ENCODE measurements at places on chromosomes 7 and 10.

DNA sequence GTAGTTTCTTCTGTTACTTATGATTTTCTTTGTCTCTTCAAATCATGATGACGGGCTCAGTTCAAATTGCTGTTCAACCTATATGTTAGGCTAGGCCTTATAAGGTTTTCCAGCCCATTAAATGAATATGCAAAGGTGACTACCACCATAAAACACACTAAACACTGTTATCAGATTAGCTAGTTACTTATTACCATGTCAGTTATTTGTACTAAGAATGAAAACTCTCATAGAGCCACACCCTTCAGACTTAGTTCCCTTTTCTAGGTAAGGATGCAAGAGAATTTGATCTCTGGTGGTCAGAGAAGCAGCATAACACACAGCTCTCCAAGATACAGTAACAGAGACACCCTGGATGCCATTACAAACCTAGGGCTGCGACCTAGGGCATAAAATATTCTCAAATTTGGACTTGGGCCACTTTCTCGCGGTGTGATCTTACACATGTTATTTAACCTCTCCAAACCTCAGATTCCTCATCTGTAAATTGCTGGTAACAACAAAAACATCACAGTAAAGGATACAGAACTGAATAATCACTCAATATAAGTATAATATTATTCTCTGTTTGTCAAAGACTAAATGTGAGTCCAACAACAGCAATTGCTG lies 35.6 kb downstream of the ANKMY2 start:
- no peak for DNase-seq

- DNase-seq: peak; percentile 13
Measured at GRCh38 chr10:101901340-101901739, 57.7 kb upstream of the KCNIP2 start.

DNA sequence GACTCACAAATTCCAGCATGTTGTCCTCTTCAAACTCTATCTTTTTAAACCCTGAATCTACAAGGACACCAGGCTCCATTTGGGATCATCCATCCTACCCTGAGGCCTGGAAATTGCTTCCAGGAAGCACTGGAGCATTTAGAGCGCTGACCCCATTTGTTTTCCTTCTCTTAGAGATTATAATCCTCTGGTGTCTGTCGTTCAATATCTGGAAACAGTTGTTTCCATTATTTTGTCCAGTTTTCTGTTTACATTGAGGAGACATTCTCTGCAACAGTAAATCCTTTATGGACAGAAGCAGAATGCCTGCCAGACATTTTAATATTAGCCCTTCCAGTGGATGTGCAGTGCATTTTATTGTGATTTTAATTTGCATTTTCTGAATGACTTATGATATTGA lies 119.4 kb upstream of the MEOX2 start:
- DNase-seq: no peak

- DNase-seq: no peak
Measured at GRCh38 chr10:34200355-34200901, 614.7 kb downstream of the PARD3 start.

DNA sequence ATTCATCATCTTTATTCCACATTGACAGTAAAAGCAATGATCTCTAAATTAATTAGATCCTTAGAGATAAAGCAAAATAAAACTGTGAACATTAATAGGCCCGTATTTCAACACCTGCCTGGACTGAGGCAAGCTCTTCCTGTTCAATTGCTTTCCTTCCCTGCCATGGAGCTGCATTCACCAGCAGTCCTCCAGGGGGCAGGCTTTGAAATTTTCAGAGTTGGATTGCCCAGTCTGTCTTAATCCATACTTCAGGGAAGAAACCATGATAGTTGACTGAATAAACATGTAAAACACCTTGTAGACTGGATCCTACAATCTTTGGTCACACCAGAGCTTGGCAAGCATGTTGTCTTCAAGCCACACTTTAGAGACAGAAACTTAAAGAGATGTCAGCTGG lies 936.6 kb downstream of the NRG3 start:
- DNase-seq: no peak

- no peak for DNase-seq
Measured at GRCh38 chr7:158648787-158649186, 55.8 kb downstream of the NCAPG2 start.

DNA sequence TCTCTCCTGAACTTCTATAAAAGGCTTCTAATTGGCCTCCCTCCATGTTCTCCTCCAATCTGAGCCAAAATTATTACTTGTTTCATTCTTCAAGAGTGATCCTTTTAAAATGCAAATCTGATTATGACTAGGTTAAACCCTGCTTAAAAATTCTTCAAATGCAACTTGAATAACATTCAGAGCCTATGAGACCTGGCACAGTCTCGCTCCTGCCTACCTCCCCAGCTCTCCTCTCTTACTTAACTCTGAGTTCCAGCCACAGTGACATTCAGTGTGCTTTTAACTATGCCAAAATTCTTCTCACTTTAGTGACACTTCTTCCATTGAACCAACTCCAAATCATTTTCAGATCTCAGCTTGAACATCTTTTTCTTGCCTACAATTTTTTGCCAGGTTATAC lies 68.8 kb downstream of the TMEM168 start:
- no peak for DNase-seq

DNA sequence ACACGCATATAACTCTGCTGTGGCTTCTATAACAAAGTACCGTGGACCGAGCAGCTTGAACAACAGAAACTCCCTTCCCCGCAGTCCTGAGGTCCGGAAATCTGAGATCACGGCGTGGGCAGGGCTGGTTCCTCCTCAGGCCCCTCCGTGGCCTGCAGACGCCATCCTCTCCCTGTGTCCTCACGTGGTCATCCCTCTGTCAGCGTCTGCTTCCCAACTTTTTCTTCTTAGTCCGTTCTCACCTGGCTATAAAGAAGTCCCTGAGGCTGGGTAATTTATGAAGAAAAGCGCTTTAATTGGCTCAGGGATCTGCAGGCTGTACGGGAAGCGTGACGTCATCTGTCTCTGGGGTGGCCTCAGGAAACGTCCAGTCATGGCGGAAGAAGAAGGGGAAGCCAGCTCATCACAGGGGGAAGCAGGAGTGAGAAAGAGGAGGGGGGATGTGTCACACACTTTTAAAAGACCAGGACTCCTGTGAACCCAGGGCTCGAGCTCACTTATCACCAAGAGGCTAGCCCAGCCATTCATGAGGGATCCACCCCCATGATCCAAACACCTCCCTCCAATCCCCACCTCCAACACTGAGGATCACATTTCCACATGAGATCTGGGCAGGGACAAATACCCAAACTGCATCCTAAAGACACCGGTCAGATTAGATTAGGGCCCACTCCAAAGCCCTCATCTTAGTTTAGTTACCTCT lies 91.2 kb upstream of the INSIG1 start:
- DNase-seq: no peak

Measured in NCI-H510A (cell line).